Hypothalamus (tissue), 51 donors: ENCODE measurements at places on chromosomes 6 and 20.

- DNase-seq = no peak
These were observed 63.1 kb downstream of the TTI1 start for GRCh38 chr20:37969949-37970855.

GRCh38 chr6:119799596-119800509 is 450.3 kb upstream of the MAN1A1 start:
- no peak for DNase-seq

GRCh38 chr6:168589275-168589674 is 148.3 kb downstream of the SMOC2 start:
- no peak for DNase-seq

- no peak for DNase-seq
These were observed 18.3 kb downstream of the CAPN11 start for GRCh38 chr6:44176762-44177509.

DNA sequence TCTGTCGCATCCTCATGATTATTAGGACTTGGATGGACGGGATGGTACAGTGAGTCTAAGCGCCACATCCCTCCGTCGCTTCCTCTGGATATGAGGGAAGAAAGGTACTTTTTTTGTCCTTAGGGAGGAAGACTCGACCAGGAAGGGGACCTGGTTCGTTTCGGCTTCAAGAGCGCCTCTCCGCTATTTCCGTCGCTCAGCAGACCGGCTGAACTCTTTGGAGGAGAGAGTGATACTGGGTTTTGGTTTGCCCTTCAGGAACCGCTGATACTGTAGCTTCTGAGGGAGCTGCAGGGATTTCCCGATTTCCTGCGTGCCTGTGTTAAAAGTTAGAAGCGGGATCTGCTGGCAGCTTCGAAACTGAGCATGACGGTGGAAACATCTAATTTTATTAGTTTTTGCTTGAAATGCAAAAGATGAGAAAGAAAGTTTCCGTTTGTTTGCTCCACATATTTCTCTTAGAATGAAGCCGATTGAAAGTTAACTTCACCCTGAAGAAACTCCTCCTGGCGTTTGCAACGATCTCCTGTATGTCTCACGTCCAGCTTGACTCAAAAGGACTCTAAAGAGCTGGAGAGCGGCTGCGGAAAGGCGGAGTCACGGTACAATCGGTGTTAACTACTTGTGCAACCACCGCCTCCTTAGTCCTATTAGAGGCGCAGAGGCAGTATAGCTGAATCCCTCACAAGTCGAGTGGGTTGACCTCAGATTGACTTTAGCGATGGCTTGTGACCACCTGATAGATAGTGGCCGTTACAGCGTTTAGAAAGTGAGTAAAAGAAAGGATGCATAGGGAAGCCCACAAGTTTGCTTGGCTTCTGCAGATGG is 129.4 kb downstream of the TRIM27 start:
- no peak for DNase-seq

DNA sequence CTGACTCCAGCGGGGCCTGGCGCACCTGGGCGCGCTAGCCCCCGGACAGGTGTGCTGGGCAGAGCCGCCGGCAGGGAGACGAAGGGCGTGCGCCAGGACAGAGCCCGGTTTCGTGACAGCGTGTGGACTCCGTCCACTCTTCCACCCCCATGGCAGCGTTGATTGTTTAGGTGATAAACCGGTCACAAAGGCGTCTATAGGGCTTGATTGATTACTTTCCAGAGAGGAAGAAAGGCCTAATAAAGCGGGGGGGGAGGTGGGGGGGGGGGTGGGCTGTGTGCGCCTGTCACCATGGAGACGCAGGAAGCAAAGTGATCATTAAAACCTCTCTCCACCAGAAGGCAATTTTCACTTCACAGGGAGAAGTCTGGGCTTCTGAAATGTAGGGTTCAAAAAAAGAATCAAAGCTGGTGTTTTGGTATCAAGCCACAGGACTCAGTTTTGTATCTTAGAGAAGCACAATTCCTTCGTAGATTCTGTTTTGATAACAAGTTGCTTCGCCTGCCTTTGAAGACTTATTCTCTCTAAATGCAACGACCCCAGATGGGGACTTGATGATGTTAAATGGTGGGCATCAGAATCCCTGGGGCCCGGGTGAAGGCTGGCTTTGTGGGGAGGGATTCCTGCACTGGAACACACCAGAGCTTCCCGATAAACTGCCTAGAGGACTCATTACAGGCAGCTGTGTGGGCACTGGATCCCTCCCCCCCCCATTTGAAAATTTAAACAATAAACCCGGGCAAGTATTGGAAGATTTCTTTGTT is 1.4 kb downstream of the PHACTR3 start:
- no peak for DNase-seq

- no peak for DNase-seq
These were observed 7.7 kb downstream of the TPMT start for GRCh38 chr6:18147160-18147559.

DNA sequence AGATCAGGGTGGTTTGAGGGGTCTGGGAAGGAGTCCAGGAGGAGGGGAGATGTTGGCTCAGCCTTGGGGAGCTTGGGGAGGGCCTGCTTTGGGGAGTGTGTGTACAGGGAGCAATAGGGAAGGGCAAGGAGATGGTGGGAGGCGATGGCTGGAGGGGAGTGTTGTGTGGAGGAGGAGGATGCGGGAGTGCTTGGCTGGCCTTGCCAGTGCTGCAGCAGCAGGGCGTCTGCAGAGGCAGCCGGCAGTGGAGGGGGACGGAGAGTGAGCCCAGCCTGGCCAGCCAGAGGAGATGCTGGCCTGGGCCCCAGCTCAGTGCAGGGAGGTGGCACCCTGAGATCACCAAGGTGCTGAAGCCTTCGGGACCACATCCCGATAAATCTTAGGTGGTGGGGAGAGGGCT is 3.9 kb downstream of the IP6K3 start:
- DNase-seq = no peak

- no peak for DNase-seq
These were observed 714 bp downstream of the AIF1 start for GRCh38 chr6:31615748-31616147.

DNA sequence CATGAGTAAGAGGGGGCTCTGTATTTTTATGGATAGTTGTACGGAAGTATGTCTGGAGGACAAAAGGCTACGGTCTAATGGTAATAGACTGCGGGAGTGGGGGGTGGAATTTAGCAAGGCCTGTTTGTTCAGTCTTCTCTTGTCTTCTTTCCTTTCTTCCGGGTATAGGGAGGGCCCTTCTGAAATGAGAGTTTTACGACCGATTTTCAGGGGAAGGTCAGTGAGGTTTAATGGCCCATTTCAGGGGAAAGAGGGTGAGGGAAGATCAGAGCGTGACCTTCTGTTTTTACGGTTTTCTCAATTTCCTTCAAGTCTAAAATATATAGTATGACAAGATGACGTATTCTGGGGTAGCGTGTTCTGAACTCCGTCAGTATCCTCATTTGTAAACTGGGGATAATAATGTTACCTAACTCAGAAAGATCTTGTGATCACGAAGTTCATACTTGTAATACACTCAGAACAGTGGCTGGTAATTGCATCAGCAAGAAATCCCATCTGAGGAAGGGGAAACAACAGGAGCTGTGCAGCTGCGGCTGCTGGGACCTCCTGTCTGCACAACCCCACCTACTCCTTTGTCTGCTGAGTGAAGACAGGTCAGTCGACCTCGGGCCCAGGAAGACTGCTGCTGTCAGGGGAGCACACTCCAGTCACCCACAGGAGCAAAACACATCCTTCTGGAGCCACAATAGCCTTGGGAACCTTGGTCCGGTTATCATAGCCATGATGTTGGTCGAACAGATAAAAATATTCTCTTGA is 90.4 kb downstream of the MAP3K7 start:
- no peak for DNase-seq

DNA sequence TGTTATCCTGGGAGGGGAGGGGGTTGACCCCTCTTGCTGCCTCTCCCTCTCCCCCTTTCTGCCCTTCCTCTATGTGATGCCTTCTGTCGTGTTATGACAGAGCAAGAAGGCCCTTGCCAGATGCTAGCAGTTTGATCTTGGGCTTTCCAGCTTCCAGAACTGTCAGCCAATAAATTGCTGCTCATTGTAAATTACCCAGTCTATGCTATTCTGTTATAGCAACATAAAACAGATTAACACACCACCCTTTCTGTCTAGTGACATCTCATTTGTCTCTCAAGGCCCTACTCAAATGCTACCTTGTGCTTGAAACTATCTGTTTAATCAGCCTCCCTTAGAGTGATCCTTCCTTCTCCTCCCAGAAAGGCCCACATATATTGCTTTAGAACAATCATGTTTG is 16.4 kb upstream of the MAP3K4 start:
- no peak for DNase-seq

- no peak for DNase-seq
These were observed 266.1 kb upstream of the PTCHD4 start for GRCh38 chr6:48377115-48377514.

GRCh38 chr6:32187009-32187709 is 2.8 kb downstream of the PBX2 start:
- no peak for DNase-seq

DNA sequence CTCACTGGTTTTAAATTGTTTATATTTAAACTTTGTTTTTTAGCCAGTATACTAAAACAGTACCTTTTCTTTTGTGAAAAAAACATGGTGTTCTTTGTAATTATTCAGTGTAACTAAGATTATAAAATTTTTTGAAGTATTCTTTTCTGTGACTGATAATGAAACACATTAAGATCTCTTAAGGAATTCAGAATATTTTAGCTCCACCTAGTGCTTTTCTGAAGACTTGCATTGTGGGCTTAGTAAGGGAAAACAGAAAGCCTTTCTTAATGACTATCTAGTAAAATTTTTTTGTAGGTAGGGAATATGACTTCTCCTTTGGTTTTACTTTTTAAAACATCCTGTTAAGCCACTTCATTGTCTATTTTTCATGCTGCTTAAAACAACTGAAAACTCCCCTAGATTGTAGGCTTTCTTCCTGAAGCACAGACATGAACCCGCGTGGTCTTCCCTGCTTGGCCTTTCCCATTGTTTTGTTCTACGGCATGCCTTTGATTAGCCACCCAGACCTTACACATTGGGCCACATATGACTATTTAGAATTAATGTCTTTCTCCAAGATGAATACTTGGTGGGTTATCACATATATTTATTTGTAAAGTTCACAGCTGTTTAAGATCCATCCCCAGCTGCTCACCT is 72.1 kb downstream of the AFDN start:
- no peak for DNase-seq

DNA sequence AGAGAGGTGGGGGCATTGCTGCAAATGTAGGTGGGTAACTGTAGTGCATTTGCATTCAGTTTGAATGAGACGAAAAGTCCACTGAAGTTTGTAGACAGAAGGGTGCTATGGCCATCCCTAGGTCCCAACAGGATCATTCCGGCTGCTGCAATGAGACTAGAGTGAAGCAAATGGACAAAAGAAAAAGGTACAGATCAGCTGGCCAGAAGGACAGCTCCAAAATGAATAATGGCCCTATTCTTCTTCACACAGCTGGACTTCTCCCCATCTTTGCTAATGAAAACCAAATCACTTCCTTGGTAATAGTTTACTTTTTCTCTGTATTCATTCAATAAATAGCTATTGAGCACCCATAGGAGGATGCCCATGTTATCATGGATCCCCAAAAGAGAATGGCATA is 56.4 kb upstream of the TPD52L1 start:
- no peak for DNase-seq

DNA sequence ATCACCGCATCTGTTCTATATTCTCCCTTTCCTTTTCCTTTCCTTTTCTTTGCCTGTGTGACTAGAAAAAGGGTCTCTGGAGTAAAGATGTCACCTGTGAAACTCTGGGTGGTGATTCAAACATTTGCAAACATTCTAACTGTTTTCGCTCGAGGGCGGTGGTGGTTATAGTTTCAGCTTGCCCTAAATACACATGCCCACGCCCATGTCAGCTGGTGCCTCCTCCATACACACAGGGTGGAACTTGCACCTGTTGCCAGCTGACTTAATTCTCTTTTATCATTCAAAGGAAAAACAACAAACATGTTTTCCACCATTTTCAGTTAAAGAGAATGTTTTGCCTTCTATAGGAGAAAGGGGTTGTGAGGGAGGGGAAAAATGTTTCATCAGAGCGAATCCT is 381.9 kb upstream of the ARID1B start:
- DNase-seq = no peak

DNA sequence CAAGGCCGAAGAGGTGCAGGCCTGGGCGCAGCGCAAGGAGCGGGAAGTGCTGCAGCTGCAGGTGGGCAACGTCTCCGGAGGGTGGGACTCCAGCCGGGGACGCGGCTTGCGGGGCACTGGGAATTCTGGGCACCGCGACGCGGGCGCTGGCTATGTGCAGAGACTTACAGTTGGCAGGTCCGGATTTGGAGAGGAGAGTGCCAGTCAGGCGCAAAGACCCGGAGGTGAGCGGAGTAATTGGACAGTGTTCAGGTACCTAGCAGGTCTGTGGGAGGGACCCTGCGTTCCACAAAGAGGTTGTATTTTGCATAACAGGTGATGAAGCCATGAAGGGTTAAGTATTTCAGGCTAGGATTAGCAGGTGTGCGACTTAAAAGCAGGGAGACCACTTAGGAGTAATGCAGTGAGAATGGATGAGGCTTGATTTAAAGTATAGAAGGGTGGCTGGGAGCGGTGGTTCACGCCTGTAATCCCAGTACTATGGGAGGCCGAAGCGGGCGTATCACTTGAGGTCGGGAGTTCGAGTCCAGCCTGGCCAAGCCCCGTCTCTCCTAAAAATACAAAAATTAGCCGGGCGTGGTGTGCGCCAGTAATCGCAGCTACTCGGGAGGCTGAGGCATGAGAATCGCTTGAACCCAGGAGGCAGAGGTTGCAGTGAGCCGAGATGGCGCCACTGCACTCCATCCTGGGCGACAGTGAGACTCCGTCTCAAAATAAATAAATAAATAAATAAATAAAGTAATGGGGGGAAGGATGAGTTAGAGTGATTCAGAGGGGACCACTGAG is 1.0 kb downstream of the MRPS26 start:
- no peak for DNase-seq

GRCh38 chr20:17457079-17457478 is 74.1 kb downstream of the BFSP1 start:
- DNase-seq = no peak

GRCh38 chr6:23174781-23175361 is 605.5 kb downstream of the HDGFL1 start:
- no peak for DNase-seq

GRCh38 chr6:74632196-74632875 is 573.5 kb downstream of the COL12A1 start:
- no peak for DNase-seq

DNA sequence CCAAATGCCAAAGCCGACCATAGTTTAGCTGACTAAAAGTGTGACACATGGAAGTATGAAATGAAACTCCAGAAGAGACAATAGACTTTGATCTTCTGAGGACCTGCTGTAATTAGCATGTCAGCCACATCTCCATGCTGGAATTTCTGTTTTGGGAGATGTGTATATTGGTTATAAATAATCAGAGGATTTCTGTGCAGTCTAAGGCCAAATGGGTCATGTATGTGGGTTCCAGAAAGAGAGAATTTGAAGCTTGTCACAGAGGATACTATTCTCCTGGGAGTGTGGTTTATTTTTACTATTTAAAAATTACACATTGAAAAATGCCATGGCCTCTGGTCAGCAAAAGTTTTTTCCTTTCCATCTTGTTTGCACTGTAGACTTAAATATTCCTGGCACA is 405.5 kb upstream of the PLCB4 start:
- no peak for DNase-seq

DNA sequence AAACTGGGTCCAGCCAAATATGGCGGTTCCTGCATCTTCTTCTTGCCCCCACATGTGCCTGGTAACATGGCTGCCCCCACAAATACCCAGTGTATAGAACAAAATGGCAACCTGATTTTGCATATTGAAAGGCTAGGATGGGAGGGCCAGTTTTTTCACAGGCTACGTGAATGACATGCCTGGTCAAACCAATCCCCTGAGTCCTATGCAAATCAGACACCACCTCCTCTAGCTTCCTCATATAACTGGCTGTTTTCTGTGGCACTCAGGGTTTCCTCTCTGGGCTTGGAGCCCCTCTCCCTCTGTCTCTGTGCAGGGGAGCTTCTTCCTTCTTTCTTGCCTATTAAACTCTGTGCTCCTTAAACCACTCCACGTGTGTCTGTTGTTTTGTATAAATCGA is 372.1 kb downstream of the KIF16B start:
- no peak for DNase-seq
